Mucosa of descending colon (tissue), 3 donors: ENCODE measurements at places on chromosomes 13 and 19. TPM values are rescaled to one million over a fixed set of nuclear protein-coding genes. Genes with fewer than 3 reads are reported as not detected.

DNA sequence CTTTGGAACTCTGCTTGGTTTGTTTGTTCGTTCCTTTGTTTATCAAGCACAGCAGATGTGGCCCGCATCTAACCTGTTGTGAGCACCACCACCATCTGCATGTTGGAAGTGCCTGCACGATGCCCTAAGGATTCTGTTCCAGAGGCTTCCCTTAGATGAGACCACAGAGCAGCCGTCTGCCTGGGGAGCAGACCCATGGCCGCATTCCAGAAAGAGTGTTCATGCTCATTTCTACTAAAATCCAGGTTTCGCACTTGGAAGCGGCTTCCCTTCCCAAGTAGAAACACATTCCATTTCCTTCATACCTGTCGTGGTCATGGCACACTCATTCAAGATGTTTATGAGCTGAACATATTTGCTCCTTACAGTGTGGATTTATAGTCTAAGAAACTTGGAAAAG is 27.2 kb downstream of the COL4A2 start:
- no peak for DNase-seq

NLRP11 gene
- 0.12 TPM for total RNA-seq

GRCh38 chr19:8210421-8211101 is 1.4 kb downstream of the CERS4 start:
- no peak for DNase-seq

C13orf46 gene
- 1.8 TPM for total RNA-seq

GRCh38 chr19:31451686-31452330 is 102.6 kb upstream of the TSHZ3 start:
- DNase-seq, result no peak

GRCh38 chr19:57527136-57527881 is at the start of gene ZNF549:
ZNF549 (plus strand) TSS chr19:57527356; CDS start chr19:57527574, 218 bp downstream.
- DNase-seq, result peak; percentile 91

- DNase-seq, result peak; percentile 63
Measured at GRCh38 chr13:92187378-92187989, 789.1 kb downstream of the GPC5 start.

GRCh38 chr19:926589-927350 is 935 bp downstream of the ARID3A start:
- peak; percentile 80 for DNase-seq

DNA sequence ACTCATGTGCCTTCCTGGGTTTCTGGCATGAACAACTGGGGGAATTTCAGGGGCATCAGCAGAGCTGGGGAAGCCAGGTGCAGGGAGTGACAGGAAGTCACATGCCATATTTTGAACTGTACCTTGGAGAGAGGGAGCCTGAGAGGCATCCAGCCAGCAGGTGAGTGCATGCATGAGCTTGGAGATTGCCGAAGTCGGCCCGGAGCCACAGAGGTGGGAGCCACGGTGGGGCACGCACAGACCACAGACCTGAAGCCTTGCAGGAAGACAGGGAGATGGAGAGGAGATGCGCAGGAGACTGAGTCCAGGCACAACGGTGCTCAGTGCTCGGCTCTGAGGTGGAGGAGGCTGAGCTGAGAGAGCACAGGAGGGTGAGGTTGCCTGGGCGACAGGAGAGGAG is 55.1 kb downstream of the CDADC1 start:
- no peak for DNase-seq

DNA sequence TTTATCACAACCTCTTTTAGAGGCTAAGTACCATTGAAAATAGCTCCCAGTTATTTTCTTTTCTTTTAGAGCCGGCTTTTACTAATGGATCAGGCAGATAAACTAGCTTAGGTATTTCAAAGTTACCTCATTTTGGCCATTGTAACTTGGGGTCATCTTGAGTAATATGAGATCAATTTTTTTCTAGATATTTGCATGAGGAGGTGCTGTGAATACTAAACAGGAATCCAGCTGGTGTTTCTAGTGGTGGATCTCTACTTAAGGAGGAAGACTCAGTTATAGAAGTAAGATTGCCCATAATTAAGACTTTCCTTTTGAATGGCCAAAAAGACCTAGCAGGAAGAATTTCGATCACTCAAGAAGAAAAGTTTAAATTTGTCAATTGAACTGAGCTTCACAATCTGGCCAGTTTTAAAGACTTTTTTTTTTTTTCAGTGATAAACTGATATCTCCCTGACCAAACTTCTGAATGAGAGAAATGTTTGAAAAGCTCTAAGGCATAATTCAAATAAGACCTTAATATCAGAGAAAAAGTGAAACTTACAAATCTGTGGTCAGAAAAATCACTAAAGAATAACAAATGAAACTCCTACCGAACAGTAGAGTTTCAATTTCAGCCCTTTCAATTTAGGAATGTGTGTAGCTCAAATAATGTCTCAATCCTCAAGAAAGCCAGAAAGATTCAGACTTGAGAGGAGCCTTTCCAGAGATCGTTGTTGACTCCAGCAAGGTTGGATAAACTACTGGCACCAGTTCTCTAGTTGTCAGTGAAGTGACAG is 11.6 kb upstream of the NAA16 start:
- no peak for DNase-seq

- no peak for DNase-seq
Measured at GRCh38 chr13:101626925-101627555, 174.6 kb downstream of the ITGBL1 start.

DIAPH3 gene
- total RNA-seq, result 3.1 TPM

GRCh38 chr19:30968210-30968609 is 381.0 kb downstream of the TSHZ3 start:
- DNase-seq, result peak; percentile 51

DNA sequence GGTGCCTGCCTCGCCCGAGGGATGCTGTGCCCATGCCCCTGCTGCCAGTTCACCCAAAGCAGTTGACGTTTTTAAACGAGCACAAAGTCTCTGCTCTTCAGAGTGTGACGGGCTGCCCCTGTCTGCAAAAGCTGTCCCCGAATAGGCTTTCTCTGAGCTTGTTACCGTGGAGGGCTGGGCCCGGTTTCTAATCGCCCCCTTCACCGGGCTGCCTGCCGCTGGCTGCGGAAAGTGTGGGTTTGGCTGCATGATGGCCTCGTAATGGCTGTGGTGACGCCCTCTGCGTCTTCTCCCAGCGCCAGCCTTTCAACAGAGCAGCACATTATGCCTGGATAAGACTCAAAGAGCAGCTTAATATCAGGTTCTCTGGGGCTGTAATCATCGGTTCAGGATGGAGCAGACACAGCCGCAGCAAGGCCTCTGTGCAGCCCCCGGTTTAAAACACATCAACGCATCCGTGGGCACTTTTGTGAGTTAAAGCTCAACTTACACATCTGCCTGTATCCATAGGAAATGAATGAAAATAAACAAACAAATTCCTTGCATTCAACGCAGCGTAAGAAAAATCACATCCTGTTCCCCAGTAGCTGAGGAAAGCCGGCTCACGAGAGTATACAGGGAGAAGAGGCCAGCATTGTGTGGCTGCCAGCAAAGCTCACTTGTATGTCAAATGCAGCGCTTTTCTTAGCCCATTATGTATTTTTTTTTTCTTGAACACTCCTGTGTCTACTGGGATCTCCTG is 166.4 kb upstream of the SOX1 start:
- DNase-seq, result no peak

- DNase-seq, result no peak
Measured at GRCh38 chr19:3771000-3771905, 775 bp downstream of the RAX2 start.

PRR36 gene
- 0.23 TPM for total RNA-seq

GRCh38 chr13:47066226-47066625 is 169.4 kb upstream of the HTR2A start:
- DNase-seq, result no peak

- no peak for DNase-seq
Measured at GRCh38 chr13:94709001-94709834, 3.1 kb downstream of the SOX21 start.

DNA sequence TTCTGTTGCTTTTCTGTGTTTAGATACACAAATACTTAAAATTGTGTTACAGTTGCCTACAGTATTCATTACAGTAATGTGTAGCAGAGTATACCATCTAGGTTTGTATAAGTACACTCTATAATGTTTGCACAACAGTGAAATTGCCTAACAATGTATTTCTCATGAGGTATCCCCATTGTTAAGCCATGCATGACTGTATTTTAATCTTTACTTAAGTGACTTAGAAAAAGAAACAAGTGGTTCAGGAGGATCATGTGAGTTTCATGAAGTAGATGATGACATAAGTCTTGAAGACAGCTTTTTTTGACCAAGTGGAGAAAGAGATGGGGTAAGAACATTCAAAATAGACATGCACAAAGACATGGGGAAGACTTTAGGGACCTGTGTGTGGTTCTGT is 8.4 kb upstream of the KCTD4 start:
- no peak for DNase-seq

DNA sequence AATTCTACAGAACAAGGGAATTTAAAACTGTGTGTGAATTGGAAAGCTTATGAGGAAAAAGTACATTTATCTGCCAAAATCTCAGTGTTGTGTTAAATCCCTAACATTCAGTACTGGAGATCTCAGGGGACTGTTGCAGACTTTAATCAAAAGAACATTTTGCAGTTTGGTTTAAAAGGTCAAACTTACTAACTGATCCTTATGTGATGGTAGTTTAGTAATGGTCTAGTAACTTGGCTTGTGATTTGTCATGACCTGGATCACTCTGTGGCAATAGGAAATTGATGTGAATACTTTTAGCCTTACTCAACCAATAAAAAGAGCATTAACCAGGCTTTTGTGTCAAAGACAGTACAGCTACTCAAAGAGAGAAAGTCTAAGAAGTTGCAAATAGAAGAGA is 862.1 kb upstream of the MIR17HG start:
- no peak for DNase-seq

DNA sequence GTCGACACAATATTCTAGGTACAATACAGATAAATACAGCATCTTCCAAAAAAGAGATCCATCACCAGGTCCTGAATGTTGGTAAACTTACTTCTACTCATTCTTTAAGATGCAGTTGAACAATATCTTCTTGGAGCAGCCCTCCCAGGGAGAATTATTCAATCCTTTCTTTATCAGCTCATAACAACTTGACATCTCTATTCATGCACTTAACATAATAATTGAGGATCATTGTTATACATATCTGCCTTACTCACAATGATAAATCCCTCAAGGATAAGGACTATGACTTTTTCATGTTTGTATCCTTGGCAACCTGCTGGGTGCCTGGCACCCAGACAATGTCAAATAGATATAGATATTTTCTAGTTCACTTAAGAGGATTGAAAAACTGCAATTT is 219.5 kb downstream of the POU4F1 start:
- no peak for DNase-seq

DNA sequence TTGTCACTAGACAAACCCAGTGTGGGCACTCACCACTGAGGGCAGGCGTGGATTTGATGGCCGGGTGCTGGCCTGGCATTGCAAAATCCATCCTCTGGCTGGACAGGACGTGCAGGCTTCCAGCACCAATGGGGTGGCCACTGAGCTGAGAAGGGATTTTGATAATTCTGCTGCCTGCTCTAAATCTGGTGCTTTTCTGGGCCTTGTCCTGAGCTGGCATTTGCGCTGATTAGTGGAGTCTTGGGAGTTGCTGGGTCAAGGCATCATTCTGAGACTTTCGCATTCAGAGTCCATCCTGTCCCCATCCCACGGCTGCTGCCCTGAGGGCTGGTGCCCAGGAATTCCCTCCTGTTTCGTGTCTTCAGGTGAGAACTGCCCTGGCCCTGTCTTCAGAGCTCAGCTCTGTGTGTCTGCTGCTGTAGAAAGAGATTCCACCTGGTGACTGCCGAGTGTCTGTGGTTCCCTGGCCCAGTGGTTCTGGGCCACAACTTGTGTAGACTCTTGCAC is 65.9 kb upstream of the MCF2L start:
- DNase-seq, result no peak

GRCh38 chr19:41912899-41913537 is 15.2 kb downstream of the ERFL start:
- peak; percentile 49 for DNase-seq

GRCh38 chr13:44422755-44423643 is 49.4 kb downstream of the SERP2 start:
- DNase-seq, result no peak

DNA sequence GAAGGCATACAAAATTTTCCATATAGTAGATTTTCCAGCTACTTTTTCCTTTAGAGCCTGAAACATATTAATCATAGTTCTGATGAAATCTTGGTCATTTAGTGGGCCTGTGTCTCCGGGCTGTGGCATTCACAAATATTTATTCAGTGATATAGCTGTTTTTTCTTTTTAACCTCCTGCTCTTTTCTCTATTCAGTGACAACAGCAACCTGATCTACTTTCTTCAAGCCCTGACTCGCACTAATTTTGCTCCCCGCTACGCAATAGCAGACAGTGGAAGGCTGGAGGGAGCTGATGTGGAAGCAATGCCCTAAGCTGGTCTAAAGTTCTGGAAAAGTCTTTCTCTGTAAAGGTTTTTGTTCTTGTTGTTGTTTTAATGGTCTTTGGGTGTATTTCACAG is 289.7 kb downstream of the SLITRK6 start:
- DNase-seq, result no peak

GRCh38 chr19:18655173-18655844 is 18.5 kb downstream of the KLHL26 start:
- no peak for DNase-seq

DNA sequence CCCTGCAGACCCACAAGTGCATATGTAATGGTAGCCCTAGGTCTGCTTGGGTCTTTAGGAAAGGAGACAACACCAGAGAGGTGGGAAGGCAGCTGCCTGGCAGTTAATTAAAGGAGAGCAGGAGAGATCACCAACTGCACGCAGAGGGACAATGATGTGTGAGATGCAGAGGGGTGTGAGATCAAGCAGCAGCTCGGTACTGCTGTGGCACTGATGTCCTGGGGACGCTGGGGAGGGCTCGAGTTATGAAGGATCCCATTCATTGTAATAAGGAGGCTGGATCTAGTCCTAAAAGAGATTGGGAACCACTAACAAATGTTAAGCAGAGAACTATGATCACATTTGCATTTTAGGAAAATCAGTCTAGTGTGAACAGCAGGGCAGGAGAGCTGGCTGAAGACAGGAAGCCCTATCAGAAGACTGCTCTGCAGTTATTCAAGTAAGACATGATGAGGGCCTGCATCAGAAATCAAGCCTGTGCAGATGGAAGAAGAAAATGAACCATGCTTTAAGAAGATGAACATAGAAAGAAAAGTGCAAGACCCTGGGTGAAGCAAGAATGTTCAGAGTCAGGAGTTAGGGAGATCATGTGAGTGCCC is 80.4 kb downstream of the DLEU7 start:
- DNase-seq, result no peak

SCN1B gene
- total RNA-seq, result 1.6 TPM

IGFL3 gene
- total RNA-seq, result not detected

EVI5L gene
- total RNA-seq, result 11.4 TPM

GRCh38 chr13:97302611-97303010 is 80.5 kb downstream of the MBNL2 start:
- no peak for DNase-seq

DPRX gene
- not detected for total RNA-seq

- no peak for DNase-seq
Measured at GRCh38 chr13:31891472-31891871, 140.1 kb upstream of the FRY start.

DNA sequence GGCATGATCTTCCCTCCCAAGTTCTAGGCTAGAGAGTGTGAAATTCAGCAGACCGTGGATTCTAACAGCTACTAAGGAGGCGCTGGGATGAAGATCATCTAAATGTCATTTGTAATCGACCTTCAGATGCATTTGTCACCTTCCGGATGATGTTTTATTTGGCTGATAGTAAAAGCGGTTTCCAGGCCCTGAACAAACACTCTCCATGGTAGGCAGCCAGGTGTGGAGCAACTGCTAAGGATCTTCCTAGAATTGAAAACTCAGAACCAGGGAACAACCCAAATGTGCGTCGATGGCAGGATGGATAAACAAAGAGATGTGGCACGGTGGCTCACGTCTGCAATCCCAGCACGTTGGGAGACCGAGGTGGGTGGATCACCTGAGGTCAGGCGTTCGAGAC is 107.2 kb upstream of the CACNA1A start:
- no peak for DNase-seq
